Left kidney (tissue), 8 donors: ENCODE measurements at places on chromosomes 2 and 18. TPM values are rescaled to one million over a fixed set of nuclear protein-coding genes. Genes with fewer than 3 reads are reported as not detected.

DNA sequence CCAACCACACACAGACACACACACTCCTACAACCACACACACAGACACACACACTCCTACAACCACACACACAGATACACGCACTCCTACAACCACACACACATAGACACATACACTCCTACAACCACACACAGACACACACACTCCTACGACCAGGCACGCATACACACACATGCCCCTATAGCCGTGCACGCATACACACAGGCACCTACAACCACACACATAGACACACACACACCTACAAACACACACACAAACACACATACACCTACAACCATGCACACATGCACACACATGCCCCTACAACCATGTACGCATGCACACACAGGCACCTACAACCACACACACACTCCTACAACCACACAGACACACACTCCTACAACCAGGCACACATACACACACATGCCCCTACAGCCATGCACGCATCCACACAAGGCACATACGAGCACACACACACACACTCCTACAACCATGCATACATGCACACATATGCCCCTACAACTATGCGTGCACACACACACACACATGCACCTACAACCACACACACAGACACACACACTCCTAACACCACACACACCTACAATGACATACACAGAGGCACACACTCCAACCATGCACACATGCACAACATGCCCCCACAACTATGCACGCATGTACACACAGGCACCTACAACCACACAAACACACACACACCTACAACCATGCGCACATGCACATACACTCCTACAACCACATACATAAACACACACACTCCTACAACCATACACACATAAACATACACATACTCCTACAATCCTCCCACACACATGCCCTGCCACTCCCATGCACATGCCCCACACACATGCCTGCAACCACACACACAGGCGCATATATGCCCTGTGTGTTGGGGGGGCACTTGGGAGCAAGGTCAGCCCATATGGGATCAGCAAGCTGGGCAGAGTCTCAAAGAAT lies 19.1 kb upstream of the TEX51 start:
- DNase-seq: no peak

GRCh38 chr2:216505133-216506106 lies 6.8 kb downstream of the RPL37A start:
- no peak for DNase-seq

GRCh38 chr2:20052861-20053281 lies 1.4 kb upstream of the LAPTM4A start:
- peak; percentile 63 for DNase-seq

GRCh38 chr2:121949271-121949670 lies 193.8 kb downstream of the TSN start:
- no peak for DNase-seq

The TP53I3 gene
- 44.5 TPM for polyA plus RNA-seq
